ENCODE measurements at places on chromosomes 1 and 21.

- DNase-seq, result no peak
Measured at GRCh38 chr1:194447636-194448035, 1261.2 kb upstream of the B3GALT2 start.

DNA sequence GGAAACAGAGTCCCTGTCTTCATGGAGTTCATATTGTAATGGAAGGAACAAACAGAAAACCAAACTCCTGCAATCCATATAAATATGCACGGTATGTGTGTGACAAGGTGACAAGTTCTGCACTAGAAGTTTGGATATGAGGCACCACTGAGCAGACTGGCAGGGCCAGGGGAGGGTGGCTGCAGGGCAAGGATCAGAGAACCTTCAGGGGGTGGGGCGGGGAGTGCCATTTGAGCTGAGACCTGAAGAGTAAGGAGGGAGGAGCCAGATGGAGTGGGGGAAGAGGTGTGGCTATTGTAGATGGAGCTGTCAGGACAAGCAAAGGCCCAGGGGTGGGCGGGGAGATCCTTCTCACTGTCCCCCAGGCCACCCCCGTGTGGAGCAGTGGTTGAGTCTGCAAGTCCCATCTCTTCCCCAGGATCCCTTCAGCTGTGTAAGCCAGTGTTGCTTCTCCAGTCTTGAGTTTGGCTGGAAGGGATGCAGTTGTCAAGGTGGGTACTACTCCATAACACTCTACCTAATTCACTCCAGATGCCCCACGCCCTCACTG is 76.4 kb downstream of the ATP5PO start:
- DNase-seq, result no peak

DNA sequence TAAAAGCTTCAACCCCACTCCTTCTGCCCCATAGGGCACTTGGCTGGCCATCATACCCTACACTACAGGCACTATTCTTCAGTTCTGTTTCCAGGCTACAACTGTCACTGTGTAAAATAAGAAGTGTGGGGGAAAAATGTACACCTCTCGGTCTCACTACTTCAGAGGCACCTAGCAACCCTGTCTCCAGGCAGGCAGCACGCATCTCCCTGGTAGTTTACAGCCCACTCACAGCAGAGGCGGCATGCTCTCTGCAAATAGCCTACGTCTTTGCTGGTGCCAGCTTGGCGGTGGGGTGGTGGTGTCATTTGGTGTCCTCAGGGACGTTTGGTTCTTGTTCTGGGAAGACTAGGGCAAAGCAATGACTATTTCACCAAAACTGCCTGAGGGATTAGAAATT is 48.2 kb upstream of the BTG3 start:
- DNase-seq, result no peak

GRCh38 chr1:18575620-18576019 is 55.0 kb upstream of the PAX7 start:
- DNase-seq, result peak; percentile 77

- peak; percentile 48 for DNase-seq
Measured at GRCh38 chr1:119327450-119328155, 41.0 kb upstream of the HAO2 start.

Data from mucosa of descending colon (tissue), 3 donors.